ENCODE measurements at places on chromosomes 1 and 21.

DNA sequence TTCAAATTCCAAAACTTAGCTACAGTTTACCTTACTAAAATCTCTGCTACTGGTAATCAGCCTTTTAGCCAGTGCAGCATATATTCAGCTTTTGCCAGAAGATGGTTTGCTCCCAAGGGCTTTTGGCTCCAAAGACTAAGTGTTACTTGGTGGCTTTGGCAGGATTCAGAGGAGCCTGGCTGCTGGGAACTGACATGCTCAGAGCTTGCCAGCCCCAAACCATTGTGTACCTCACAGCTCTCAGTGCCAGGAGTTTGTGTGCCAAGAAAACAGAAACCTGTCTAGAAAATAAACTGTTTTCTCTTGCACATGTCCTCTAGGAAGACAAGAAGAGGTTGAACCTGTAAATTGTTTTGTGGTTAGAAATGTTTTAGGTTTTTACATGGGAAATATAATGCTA, 315.9 kb downstream of the ST6GALNAC3 start:
- DNase-seq, result no peak

- DNase-seq, result no peak
Observed at GRCh38 chr1:84569216-84569615, 5.0 kb downstream of the CTBS start.

DNA sequence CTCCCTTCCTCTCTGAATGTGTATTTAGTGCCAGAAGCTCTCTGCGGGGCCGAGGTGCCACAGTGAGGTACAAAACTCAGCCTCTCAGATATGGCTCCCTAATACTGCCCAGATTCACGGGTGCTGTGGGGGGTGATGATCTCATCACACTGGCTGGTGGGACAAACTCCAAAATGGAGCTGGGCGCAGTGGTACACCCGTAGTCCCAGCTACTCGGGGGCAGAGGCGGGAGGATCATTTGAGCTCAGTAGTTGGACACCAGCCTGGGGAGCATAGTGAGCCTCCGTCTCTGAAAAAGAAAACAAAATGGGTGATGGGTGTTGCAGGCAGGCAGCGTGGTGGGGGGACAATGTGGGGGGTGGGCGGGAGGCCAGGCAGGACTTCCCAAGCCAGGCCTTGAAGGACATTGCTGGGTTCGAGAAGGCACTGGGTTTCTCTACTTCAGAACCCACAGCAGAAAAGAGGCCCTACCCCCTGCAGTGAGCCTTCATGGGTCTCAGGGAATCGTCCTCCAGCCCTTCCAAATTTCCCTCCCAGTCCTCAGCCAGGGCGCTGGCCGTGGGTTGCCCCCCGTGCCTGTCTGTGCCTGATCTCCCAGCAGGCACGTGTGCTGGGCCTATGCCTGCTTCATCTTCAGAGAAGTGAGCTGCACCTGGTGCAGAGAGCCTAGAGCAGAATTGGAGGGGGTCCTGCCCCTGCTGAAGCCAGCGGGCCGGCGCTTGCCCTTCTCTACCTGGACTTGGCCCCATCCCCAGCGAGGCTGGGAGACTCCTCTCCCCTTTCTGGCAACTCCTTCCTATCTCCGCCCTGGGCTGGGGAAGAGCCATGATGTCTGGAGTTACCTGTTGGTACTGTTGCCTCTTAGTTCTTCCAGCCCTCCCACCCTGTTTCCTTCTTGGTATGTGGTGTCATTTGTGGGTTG, 14.0 kb downstream of the H6PD start:
- DNase-seq, result no peak

GRCh38 chr1:153344718-153345025, 4.0 kb downstream of the PGLYRP4 start:
- DNase-seq, result no peak

- DNase-seq, result no peak
Observed at GRCh38 chr21:20760221-20760620, 238.0 kb upstream of the NCAM2 start.

DNA sequence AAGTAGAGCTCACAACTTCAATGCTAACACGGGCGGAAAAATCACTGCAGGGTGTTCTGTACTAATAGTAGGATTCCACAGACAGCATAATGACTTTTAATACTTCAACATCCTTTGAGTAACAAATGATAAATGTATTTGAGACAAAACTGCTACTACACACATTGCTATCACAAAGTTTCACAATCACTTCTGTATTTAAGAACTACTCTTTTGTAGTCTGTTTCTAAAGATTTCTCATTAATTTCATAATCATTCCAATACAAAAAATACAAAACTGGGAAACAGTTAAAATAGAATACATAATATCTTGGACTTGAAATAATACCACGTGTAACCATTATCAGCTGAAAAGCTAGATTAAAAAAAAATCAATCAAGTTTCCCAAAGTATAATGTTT, 2.7 kb downstream of the HMGN1 start:
- no peak for DNase-seq

DNA sequence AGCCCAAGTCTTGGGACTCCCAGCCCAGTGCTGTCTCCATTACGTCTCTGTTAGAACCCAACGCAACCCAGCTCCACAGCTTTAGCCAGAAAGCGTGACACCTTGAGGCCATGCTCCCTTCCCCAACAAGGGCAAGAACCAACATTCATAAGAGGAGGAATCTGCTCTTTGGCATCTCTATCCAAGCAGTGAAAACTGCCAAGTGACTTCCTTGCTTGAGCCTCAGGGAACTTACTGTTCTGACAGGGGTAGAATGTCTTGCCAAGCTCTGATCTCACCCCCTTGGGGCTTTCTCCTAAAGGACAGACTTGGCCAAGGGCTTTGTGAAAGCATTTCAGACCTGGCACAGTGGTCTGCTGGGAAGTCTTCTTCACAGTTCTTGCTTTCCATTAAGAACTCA, 56.6 kb downstream of the SYT6 start:
- DNase-seq, result no peak

DNA sequence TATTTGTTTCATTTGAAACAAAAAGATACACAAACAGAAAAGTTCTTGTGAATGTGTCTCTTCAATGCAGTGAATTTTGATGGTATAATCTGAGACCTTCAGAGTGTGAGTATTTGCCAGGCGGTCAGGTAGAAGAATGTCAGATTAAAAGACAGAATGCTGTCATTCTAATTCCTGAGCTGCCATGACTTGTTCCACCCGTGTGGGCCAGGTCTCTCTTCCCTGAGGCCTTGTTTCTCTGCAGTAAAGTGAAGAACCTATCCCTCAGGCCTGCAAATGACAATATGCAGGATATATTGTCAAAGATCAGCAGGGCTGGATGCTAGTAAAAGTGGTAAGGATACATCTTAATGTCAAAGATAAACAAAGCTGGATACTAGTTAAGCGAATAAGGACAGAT, 111.4 kb downstream of the ZP4 start:
- no peak for DNase-seq

DNA sequence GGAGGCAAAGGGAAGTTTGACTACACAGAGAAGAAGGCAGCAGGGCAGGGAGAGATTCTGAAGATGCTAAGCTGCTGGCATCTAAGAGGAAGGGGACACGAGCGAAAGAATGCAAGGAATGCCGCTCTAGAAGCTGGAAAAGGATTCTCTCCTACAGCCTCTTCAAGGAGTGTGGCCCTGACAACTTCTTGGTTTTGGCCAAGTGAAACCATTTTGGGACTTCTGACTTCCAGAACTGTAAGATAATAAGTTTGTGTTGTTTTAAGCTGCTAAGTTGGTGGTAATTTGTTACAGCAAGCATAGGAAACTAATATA, 28.5 kb downstream of the MGST3 start:
- DNase-seq, result no peak

GRCh38 chr1:78339490-78339889, 151.3 kb upstream of the PTGFR start:
- no peak for DNase-seq

DNA sequence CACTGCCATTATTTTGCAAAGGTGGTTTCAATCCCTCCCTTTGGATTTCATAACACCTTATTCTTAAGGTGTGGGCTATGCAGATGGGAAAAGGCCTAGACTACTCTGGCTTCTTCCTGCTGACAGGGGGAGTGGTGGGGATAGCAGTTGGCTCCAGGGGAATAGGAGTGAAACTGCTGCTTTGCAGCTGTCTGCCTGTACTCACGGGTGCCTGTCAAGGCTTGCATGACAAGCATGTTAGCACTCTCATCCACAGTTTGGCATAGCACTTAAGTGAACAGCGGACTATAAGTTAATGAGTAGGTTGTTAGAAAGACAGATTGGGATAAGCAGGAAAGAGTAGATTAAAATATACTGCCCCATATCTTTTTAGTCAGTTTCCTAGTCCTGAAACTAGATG, 287.5 kb upstream of the DAB1 start:
- DNase-seq, result no peak

GRCh38 chr1:248872752-248873408, 14.0 kb upstream of the ZNF692 start:
- DNase-seq, result no peak
